NCI-H1105 (cell line): ENCODE measurements at places on chromosomes 11 and 22.
A peak's percentile ranks its signal among the peaks of the same experiment; 100 is the strongest.

GRCh38 chr22:46370584-46371291 lies 35.2 kb downstream of the TRMU start:
- DNase-seq: no peak

DNA sequence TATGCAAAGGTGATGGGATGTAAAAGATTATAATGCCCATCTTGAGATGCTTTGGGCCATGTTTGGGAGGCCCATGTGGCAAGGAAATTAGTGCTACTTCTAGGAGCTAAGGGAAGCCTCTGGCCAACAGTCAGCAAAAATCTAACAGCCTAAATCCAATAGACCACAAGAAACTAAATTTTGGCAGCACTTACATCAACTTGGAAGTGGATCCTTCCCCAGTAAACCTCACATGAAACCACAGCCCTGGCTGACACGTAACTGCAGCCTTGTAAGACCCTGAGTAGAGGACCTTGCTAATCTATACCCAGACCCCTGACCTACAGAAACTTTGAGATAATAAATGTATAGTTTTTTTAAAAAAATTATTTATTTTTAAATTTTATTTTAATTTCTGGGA lies 13.1 kb upstream of the GRK3 start:
- no peak for DNase-seq

DNA sequence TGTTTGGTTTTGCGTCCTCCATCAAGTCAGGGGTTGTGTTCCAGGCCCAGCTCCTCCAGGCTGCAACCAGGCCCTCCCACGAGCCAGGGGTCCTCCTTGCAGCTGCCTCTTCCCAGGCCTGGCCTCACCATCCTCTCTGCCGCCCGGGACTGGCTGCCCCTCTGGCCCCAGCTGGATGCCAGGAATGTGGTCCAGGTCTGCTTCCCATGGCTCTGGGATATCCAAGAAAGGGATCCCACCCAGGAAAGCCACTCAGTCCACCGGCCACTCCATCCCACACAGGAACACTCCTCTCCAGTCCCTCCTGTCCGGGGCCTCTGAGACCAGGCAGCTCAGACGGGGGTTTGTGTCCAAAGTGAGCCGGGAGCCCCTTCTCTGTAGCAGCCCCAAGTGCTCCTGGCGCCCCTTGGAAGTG lies 336.4 kb downstream of the BRD1 start:
- DNase-seq: no peak

GRCh38 chr11:10418259-10418949 lies 36.7 kb upstream of the AMPD3 start:
- DNase-seq: no peak

GRCh38 chr11:111633248-111633647 lies 31.0 kb downstream of the SIK2 start:
- peak; percentile 7 for DNase-seq

GRCh38 chr11:47348859-47349258 lies 3.6 kb downstream of the MYBPC3 start:
- peak; percentile 36 for DNase-seq

DNA sequence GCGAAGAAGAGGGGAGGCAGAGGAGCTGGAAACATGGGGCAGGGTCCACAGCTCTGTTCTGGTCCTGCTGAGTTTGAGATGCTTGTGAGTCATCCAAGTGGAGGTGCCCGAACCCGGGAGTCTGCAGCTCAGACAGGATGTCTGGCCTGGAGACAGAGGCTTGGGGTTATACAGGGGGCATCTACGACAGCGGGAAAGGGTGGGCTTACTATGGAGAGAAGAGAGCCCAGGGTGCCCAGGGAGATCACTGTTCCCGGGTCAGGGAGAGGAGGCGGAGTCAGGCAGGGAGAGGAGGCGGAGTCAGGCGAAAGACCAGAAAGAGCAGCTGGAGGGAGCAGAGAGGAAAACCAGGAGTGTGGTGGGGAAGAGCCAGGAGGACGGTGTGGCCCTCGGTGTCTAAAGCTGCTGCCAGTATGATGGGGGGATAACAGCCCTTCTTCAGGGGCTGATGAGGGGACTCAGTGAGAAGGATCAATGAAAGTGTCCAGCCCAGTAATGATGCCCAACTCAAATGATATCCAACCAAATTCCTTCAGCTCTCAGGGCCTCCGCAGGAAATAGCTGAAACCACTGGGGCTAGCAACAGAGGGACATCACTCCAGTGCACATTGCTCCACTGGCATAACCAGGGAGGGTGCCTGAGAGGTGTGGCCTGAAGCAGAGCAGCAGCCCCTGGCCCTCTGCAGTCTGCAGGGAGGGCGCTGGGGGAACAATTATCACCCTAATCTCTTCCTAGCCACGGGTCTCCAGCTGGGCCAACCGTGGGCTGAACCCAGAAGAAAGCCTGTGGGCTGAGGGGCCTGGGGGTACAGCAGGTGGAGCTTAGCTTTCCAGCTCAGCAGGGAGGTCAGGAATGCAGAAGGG lies 2.6 kb upstream of the LTBP3 start:
- no peak for DNase-seq

DNA sequence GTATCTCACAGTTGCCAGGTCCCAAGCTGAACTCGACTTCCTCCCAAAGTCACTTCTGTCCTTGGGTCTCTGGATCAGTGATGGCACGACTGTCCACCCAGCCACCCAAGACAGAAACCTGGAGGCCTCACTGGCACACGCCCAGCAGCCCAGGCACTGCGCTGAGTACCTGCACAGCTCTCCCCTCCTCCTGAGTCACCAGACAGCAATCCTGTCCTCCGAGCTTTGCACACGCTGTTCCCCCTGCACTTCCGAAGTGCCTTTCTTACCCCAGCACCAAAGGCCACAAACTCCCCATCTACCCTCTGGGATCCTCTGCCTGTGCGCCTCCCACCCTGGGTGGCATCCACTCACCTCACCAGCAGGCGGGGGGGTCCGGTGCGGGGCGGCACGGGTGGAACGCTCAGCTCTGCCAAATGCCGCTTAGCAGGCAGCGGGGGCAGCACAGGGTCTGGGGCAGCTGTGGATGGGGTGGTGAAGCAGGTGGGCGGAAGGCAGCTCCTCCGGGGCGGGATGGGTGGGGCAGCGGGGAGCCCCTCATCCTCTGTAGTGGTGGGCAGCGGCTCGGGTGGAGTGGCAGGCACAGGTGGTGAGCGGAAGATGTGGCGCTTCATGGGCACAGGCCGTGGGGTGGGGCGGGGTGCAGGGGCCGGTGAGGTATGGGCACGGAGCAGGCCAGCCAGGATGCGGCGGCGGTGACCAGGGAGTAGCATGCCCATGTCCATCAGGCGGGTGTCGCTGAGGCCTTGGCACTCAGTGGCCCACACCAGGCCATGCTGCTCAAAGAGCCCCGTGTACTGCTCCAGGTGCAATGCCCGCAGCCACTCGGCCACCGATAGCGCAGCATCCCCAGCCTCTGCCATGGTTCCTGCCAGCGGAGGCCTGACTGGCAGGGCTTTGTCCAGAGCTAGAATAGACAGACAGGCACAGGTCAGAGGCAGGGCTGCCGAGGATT lies 25.7 kb downstream of the ARAP1 start:
- no peak for DNase-seq

DNA sequence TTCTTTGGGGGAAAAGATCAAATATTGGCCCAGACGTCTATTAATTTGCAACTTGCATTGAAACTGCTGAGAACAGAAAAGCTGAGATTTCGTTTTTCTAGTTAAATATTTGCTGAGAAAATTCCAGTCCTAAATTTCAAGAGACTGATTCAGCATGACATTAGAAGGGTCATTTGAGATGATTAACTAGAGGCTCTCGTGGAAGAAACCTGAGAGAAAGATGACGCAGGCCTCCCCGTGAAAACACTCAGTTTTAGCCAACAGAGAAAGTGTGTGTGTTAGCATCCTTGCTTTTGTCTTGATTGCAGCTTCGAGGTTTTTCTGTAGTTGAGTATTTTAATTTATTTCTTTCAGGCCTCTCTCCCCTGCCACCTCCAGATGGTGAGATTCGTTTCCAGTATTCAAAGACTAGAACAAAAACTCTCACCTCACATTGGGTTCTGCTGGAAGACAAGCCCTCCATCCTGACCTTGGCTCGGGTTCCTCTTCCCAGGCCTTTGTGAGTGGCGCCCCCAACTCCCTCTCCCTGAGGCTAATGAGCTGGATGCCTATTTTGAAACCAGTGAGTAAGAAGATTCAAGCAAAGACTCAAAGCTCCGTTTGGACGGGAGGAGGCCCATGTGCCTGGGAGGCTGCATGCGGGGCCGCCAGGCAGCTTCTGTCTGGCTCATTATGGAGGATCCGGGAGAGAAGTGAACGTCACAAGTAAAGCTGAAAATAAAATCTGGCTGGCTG lies 52.4 kb downstream of the CELSR1 start:
- no peak for DNase-seq

- no peak for DNase-seq
Measured at GRCh38 chr11:27013781-27014361, 20.0 kb downstream of the FIBIN start.

GRCh38 chr11:121829159-121829643 lies 286.8 kb downstream of the BLID start:
- DNase-seq: no peak

DNA sequence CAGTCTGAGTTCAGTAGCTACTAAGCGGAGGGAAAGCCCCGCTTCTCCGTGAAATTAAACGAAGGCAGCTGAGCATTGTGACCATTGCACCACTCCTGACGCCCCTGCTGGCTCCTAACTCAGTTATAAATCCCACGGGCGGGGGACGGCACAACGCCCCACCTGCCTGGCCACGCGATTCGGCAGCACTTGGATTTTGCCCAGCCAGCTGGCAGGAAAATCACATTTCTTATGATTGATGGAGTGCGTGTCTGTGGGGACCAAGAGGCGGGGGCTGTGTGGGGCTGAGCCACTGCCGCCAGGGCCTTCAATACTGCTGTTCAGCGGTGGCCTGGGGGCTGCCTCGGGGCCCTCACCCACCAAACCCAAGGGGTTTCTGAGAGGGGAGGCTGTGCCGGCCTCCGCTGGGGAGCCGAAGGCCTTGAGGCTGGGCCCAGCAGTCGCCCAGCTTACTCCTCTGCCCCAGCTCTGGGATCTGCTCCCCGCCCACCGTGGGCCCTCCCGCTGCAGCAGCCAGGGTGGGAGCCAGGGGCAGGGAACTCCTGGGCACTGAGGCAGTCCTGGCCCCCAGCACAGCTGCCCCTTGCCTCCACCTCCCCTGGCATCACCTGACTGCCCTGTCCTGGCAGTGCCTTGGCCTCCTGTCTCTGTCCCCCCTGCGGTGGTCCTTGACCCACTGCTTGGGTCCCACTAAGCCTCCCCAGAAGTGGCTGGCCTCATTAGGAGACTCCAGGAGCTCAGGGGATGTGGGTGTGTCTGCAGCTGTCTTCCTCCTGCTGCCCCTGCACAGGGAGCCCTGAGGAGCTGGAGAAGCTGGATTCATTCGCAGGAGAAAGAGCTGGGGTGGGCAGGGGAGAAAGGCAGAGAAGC lies 30.7 kb downstream of the SHISAL1 start:
- DNase-seq: no peak

GRCh38 chr22:37904572-37905533 lies 1.2 kb upstream of the MICALL1 start:
- no peak for DNase-seq

GRCh38 chr11:131975619-131976018 lies 605.2 kb downstream of the NTM start:
- DNase-seq: no peak

DNA sequence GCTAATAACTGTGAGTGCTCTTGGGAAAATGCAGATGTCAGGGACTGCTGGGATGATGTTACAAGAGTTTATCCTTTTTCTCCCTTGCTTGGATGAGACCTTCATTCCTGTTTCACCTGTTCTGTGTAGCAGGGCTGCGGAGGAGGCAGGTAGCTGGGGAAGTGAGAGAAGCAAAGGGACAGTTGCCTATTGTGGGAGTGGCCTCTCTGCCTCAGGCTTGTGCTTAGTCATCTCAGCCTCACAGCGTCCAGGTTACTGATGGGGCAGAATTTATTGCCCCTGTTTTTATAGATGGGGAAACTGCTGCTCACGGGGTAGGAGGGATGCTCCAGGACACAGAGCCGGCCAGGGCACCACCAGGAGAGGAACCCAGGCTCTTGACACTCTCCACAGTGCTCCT lies 1.7 kb downstream of the STX3 start:
- DNase-seq: no peak

DNA sequence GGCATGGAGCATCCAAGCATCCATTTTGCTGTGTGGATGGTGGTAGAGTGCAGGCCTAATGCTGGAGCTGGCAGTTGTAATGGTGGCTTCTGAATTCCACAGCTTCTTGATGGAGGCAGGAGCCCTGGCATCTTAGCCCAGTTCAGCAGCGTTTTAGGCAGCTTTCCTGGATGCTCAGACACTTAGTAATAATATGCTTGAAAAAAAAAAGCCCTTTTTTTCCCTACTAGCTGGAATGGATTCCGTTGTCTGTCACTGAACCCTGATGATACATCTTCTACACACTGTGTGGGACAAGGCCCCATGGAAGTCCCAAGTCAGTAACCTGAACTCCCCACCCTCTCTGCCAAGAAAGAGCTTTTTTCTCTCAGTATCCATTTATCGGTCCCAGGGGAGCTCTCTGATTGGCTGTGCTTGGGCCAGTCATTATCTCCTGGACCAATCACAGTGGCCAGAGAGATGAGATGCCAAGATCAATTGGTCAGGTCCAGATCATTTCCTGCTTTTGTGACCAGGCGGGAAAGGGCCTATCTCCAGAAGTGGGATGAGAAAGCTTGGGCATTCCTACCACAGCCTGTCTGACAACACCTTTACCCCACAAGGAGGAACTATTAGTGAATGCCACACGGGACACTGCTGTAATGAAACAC lies 34.2 kb downstream of the MCM5 start:
- DNase-seq: no peak

- DNase-seq: no peak
Measured at GRCh38 chr11:1237851-1238250, 15.0 kb downstream of the MUC5B start.

GRCh38 chr22:17890245-17890671 lies 116.0 kb upstream of the BID start:
- no peak for DNase-seq

- DNase-seq: no peak
Measured at GRCh38 chr22:31055635-31056159, 25.4 kb upstream of the SMTN start.

GRCh38 chr11:62648185-62648966 lies 2.0 kb upstream of the GANAB start:
- no peak for DNase-seq

- DNase-seq: no peak
Measured at GRCh38 chr22:44567846-44568493, 69.9 kb upstream of the RTL6 start.

DNA sequence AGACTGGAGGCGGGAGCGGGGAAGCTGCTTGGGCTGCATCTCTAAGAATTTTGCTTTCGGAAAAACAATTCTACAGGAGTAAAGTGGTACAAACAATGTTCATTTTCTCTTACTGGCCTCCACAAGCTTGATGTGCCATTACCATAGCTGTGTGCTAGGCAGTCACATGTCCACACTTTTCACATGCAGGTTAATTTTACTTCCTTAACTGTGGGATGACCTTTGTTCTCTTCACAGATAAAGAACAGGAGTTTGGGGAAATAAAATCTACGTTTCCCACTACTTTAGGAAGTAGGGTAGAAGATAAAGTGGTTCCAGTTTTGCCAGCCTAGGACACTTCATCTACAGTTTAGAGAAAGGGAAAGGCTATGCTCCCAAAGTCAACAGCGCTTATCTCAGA lies 327.2 kb upstream of the NARS2 start:
- no peak for DNase-seq

DNA sequence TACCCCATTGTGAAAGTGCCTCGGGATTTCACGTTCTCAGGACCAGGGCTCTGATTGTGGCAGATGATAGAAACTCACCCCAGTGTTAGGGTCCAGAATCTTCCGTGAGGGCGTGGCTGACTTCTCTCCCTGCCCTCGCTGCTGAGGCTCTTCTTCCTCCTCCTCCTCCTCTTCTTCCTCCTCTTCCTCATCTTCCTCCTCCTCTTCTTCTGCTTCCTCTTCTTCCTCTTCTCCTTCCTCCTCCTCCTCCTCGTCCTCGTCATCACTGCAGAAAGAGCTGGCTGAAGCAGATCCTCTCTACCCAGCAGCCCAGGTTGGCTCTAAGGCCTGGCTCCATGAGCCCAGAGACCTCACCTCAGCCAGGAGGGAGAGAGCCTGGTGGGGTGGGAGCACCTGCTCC lies 13.5 kb upstream of the CHADL start:
- no peak for DNase-seq
